ENCODE measurements at places on chromosomes 11 and 22.

DNA sequence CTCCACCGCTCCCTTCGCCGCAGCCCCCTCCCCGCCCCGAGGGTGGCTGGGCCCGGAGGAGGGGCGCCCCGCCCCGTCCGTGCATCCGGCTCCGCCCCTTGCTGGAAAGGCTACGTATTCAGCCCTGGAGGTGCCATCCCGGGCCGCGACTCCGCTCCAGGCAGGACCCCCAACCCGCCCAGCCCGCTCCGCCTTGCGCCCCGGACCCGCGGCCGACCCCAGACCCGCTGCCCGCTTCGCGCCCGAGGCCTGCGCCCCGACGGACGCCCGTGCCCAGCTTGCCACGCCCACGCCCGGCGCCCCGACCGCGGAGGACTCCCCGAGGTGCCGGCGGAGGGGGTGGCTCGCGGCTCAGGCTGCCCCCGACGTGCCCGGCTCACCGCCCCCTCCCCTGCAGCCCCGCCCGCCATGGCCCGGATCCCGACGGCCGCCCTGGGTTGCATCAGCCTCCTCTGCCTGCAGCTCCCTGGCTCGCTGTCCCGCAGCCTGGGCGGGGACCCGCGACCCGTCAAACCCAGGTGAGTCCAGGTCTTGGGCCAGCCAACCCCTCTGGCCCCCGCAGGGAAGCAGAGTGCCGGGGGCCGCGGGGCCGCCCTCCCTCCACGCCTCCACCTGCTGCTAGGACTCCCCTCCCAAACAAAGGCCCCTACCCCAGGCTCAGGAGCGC, at the start of gene ADM2:
Gene ADM2, plus strand, starts transcription at position 104 of the 667 bp plus-strand sequence. Its CDS starts 305 bp downstream, at position 409.
- no peak for DNase-seq

DNA sequence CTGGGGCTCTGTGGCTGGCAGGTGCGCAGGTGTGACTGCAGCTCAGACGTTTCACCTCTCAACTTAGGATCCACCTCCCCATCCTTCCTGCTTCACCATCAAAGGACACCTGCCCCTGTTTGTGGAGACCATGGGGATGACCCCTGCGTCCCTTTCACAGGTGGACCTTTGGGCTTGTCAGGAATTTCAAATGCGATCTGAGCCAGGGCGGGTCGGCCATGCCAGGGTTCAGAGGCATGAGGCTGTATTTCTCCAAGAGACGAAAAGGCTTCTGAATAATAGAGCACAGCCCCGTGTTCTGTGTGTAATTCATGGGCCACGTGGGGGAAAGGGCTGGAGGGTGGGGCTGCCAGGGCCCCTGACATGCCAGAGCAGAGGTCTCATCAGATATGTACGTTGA, 668.0 kb downstream of the BRD1 start:
- DNase-seq: no peak

DNA sequence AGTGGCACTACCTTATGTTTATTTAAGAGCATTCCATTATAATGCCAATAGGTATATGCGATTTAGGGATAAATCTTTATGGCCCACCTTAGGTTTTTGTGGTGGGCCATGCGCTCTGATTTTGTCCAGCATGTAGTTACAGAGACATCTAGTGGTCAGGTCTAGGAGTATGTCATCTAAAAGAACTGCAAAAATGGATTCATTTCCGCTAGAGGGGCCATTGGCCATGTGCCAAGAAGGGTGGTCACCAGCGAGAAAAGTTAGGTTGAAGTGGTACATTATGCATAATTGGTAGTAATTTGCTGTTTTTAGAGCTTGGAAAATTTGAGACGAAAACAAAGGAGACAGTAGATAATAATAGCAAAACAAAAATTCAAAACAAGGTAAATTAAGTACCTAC, 27.7 kb downstream of the LRRC4C start:
- DNase-seq: peak; percentile 45

- DNase-seq: peak; percentile 35
Measured at GRCh38 chr11:57735619-57736298, 5.5 kb upstream of the SELENOH start.

DNA sequence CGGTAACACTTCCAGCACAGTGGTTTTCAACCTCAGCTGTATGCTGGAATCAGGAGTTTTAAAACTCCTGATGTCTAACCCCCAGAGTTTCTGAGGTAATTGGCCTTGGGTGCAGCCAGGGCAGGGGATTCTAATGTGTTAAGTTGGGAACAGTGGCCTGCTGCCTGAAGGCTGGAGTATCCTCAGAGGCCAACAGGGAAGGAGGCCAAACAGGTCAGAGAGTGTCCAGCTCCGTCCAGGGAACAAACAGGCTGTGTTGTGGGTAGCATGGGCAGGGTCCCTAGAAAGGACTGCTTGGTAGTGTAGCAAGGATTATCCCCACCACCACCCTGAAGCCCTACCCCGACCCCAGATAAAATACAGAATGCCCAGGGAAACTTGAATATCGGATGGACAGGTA, 10.8 kb upstream of the DAGLA start:
- DNase-seq: no peak

- no peak for DNase-seq
Measured at GRCh38 chr22:45832959-45833580, 143.9 kb downstream of the WNT7B start.

- DNase-seq: no peak
Measured at GRCh38 chr11:118200901-118201680, 23.7 kb downstream of the JAML start.

DNA sequence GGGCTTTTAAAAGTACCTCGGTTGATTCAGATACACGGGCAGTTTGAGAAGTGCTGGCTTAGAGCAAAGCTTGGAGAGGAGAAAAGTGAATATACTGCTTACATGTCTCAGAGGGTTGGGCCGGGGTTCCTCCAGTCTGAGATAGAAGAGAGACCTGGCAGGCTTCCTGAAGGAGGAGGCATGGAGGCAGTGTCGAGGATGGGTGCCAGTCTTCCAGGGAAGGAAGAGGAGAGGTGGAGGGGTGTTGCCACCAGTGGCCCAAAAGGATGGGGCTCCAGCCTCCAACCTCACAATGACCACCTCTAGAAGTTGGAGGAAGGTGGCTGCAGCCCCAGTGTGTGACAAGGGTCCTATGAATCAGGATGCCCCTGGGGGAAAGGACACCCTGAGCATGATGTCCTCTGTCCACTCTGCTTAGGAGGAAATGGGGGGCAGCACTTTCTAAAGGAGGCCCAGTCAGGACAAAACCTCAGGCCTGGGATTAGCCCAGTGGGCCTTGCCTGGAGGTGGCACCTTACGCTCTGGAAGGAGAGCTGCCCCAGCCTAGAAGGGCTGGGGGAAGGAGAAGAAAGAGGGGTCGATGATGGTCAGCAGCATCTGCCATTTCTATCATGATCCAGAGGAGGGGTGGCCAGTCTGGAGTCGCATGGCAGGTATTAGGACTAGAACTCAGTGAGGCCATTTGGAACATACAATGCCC, 65.2 kb downstream of the CD82 start:
- no peak for DNase-seq

- DNase-seq: no peak
Measured at GRCh38 chr22:44097263-44098020, 73.3 kb downstream of the PARVB start.

- no peak for DNase-seq
Measured at GRCh38 chr11:56845121-56845732, 96.7 kb upstream of the OR9G4 start.

DNA sequence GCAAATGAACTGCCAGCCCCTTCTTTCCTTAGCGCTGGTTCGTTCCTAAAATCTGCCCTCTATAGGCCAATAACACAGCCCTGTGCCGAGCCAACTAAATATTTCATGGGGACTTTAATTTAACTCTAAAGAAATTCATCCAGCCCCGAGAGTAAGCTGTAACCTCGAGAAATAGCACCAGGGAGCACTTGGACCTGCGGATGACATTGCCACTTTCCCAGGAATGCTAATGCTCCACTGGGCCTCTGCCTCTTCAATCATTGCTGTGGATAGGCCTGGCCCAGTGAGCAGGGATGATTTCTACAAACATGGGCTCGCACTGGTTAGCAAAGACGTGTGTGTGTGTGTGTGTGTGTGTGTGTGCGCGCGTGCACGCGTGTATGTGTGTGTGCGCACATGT, 95.3 kb upstream of the TBCEL start:
- no peak for DNase-seq

DNA sequence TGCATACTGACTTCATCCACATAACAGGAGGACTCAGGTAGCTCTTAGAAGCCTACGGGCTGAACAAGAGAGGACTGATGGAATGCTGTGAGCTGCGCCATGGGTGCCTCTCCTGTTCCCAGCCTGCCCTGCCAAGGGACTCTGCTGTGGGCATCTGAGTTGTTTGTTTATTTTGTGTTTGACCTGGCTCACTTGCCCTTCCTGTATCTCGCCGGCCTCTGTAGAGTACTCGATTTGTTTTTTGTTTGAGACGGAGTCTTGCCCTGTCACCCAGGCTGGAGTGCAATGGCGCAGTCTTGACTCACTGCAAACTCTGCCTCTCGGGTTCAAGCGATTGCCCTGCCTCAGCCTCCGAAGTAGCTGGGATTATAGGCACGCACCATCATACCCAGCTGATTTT, 1.8 kb downstream of the TTC38 start:
- DNase-seq: no peak

DNA sequence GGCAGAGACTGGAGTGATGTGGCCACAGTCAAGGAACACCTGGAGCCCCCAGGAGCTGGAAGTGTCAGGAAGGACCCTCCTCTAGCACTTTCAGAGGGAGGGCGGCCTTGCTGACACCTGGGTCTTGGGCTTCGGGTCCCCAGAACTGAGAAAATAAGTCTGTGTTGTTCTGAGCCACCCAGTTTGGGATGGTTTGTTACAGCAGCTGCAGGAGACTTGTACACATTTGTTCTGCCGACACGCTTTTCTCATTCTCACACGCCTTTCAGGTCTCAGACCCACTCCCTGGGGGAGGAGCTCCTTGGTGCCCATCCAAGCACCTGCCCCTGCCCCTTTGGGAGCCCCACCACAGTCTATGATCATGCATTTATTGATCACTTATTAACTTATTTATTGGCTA, 47.2 kb upstream of the SMIM38 start:
- no peak for DNase-seq

DNA sequence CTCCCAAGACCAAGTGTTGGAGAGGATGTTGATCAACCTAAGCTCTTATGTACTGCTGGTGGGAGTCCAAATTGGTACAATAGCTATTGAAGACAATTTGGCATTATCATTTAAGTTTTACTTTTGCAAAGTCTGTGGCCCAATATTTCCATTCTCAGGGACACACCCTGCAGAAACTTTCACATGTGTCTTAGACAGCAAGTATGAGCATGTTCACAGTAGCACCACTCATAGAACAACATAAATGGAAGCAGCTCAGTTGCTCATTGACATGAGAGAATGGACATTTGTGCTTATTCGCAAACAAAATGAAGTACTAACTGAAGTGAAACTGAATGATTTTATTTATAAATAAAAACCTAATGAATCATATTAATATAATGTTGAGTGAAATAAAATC, 135.5 kb downstream of the NOX4 start:
- DNase-seq: no peak

GRCh38 chr11:75673977-75674582, 5.2 kb upstream of the MAP6 start:
- DNase-seq: peak; percentile 82

- DNase-seq: no peak
Measured at GRCh38 chr11:64415286-64415685, 56.3 kb downstream of the RPS6KA4 start.

GRCh38 chr22:23904573-23905254, 10.5 kb downstream of the MIF start:
- DNase-seq: no peak

DNA sequence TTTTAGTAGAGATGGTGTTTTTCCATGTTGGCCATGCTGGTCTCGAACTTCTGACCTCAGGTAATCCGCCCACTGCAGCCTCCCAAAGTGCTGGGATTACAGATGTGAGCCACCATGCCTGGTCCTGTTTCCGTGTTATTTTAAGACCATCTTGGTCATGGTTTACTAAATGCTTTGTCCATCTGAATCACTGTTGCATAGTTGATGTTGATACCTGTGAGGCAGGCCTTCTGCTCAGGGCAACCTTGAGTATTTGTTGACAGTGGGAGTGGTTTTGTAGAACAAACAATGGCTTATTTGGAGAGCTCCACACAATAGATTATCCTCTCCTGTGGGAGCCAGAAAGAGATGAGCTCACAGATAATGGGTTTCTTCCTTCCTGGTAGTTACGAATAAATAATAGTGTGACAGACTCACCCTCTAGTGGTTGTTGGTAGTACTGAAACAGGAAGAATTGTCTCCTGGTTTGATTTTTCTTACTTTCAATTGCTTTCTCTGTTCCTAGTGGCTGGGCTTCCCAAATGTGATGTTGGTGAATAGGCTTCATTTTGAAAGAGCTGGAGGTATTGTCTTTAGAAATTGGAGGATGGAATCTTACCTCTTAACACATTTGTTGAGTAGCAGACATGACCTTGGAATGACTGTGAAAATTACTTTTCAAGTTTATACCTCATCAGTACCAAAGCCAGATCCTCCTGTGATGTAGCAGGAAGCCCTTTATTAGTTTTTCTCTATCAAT, 39.0 kb downstream of the CTNND1 start:
- peak; percentile 84 for DNase-seq

DNA sequence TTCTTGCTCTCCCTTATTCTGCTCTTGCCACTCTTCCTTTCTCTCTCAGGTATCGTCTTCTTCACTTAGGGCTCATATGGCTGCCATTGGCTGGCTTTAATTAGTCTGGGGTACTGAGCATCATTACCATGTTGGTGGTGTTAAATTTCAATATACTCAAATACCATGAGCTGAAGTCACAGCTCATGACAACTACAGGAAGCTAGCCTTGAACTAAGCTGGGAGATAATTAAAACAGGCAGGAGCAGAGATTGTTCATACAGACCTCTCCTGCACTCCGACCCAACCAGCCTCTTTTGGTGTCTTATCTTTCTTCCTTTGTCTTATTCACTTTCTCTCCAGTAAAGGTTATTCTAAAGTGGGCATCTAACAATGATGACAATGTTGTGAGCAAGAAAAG, 130.9 kb upstream of the BLID start:
- DNase-seq: no peak

DNA sequence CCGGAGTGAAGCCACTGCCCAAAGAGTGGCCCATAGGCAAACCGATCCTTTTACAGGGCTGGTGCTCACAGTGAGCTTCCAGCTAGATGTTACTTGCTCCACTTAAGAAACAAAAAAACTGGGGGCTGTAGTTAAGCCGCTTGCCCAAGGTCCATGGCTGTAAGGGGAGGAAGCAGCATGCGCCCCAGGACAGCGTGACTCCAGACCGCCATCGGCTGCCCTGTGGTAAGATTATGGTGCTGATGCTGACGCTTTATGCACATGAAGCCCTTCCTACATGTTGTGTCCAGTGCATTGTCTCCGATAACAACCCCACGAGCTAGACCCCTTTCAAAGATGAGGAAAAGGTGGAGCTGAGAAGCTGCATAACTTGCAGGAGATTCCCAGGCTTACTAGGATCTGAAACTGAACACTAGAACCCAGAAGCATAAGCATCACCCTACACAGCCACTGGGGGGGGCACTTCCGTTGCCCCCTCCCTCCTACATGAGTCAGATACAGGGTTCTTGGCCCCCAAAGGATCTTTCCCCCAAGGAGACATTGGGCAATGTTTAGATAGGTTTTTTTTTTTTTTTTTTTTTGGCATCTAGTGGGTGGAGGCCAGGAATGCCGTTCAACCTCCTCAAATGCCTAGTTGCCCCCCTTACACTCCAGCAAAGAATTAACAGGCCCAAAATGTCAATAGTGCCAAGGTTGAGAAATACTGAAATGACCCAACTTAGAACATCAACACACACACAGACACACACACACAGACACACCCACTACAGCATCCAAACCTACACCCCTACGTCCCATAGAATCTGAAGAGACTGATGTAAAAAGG, 53.9 kb downstream of the MN1 start:
- peak; percentile 46 for DNase-seq
